ENCODE measurements at places on chromosomes 3 and 15.
A peak's percentile ranks its signal among the peaks of the same experiment; 100 is the strongest.

GRCh38 chr3:7382293-7383010, 521.5 kb downstream of the GRM7 start:
- DNase-seq, result no peak

- DNase-seq, result no peak
Measured at GRCh38 chr3:177286034-177286433, 88.8 kb upstream of the TBL1XR1 start.

DNA sequence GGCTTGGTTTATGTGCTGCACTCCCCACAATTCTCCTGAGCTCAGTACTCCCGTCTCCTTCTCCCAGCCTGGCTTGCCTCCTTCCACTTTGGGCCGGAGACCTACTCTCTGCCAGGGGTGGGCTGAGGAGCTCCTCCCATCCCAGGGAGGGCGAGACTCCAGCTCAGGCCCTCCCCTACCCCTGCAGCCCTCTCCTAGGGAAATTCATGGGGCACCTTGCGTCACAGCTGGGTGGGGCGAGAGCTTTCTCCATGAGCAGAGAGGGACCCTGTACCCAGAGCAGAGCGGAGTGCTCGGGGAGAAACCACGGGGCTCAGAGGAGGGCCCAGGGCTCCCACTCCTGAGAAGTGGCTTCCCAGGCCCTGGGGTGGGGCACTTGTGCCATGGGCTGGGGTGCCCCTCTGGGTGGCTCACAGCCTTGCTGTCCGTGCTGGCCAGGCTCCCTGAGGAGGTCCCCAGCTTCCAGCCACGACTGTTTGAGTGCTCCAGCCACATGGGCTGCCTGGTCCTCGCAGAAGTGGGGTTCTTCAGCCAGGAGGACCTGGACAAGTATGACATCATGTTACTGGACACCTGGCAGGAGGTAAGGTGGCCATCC, 13.3 kb downstream of the VILL start:
- DNase-seq, result no peak

DNA sequence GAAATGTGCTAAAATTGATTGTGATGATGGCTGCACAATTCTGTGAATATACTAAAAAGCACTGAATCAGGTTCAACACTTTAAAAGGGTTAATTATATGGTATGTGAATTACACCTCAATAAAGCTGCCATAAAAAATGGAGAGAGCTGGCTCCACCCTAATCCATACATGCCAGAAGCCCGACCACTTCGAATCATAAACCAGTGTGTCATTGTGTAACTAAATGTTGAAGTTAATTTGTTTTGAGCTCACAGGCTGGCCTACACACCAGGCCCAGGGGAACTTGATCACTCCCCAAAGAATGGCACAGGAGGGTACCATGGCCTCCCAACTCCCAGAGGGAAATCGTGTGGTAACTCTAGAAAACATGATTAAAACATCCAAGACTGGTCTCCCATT, 14.0 kb downstream of the PLCD1 start:
- DNase-seq, result no peak

GRCh38 chr3:51389423-51390183, 1.5 kb upstream of the RBM15B start:
- DNase-seq, result peak; percentile 61

DNA sequence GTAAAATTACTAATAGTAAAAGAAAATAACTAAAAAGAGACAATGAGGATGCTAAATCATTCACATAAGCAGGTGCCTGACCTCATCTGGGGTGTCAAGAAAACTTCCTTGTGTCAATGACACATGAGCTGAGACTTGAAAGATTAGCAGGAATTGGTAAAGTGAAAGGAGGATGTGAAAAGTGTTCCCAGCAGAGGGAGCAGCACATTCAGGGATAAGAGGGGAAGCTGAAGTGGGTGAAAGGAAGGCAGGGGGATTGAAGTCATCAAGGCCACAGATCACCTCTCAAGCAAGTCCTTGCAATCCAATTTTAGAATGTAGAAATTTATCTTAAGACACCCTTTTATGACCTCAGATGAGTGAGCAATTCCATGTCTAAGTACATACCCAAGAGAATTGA, 60.2 kb upstream of the ACP3 start:
- DNase-seq, result no peak

- no peak for DNase-seq
Measured at GRCh38 chr3:60056404-60056803, 1006.6 kb upstream of the CFAP20DC start.

GRCh38 chr3:173744895-173745294, 347.4 kb downstream of the NLGN1 start:
- no peak for DNase-seq

- no peak for DNase-seq
Measured at GRCh38 chr15:53759411-53759931, at the start of gene WDR72. TSS of gene WDR72 (minus strand) at chr15:53759663. CDS start at chr15:53733149, 26,514 bp downstream.

DNA sequence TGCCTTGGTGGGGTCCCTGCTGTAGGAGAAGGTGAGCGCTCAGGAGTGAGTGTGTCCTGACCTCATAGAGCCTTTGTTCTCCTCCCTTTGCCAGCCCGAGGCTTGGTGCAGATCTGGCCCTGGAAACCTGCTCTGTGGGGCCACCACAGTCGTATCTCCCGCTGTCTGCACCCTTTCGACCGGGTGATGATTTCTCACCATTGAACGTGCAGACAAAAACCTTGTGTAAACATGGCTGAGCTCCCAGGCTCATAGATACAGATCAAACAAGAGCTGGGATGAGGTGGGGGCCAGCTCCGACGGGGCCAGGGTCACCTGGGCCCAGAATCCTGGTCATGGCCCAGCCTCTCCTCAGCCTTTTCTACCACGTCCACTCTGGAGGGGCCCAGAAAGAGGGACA, 34.6 kb upstream of the ESYT3 start:
- no peak for DNase-seq

DNA sequence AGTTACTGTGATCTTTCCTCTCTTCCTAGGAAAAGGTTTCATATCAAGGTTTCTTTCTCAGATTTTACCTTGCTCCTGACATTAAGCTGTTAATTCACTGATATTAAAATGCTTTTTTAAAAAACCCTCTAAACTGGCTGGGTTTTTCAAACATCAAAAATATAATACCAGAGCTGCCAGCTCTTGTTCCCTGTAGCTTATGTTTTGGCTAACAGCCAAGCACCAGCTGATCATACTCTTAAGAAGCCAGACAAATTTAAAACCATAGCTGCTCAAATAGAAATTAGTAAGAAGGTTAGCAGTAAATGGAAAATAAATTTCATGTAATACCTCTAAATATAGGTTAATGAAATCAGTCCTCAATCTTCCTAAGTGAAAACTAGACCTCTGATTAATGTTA, 657.5 kb downstream of the GRM7 start:
- no peak for DNase-seq

DNA sequence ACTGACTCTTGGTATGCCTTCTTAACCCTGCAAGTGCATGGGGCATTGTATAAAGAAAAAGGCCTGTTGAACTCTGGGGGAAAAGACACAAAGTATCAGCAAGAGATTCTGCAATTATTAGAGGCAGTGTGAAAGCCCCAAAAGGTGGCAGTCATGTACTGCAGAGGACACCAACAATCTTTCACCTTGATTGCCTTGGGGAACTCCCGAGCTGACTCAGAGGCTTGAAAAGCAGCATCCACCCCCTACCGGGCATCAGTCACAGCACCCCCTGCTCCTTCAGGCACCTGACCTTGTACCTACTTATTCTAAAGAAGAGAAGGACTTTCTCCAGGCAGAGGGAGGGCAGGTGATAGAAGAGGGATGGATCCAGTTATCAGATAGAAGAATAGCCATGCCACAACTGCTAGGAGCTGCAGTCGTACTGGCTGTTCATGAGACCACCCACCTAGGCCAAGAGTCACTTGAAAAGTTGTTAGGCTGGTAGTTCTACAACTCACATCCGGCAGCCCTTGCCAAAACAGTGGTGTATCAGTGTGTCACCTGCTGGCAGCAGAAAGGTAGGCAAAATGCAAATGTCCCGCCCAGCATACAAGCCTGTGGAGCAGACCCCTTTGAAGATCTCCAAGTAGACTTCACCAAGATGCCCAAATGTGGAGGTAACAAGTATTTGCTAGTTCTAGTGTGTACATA, 241.6 kb upstream of the CNTN6 start:
- no peak for DNase-seq

- DNase-seq, result no peak
Measured at GRCh38 chr3:160851629-160852210, 95.7 kb downstream of the PPM1L start.

GRCh38 chr3:9167222-9167621, 82.2 kb downstream of the SRGAP3 start:
- DNase-seq, result no peak

GRCh38 chr3:33392703-33393125, 47.5 kb downstream of the UBP1 start:
- DNase-seq, result no peak

Data from HL-60 (cell line).